ENCODE measurements at places on chromosomes 3 and 15.

DNA sequence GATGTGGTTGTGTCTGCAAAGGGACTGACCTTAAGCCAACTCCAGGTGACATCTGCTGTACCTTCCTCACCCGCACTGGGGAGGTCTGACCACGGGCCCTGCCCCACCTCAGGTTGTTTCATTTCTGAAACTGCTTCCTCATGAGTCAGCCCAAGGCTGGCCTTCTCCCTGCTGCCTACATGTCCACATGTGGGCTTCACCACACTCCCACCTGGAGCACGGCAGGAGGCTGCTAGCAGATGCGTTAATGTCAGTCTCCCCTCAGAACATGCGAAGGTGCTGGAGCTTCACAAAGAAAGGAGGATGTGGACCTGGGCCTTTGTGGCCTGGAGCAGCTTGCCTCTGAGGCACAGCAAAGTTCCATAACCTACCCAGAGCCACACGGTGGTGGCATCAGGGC lies 69.4 kb upstream of the PLXNA1 start:
- DNase-seq: no peak

DNA sequence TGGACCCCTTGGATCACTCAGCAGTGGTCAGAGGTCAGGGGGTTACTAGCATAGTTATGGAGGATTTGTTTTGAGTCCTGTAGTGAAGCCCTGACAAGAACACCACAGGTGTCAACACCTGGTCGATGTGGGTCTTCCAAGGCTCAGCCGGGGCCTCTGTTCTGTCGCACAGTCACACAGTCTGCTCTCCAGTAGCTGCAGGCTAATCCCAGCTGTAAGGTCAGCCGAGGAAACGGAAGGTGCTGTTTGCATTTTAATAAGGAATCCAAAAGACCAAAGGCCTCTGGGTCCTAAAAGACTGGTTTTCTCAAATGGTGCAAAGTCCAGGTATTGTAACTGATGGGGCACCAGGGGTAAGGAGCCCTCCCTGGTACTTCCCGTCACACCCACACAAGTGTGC lies 71.7 kb downstream of the RPLP1 start:
- DNase-seq: no peak

DNA sequence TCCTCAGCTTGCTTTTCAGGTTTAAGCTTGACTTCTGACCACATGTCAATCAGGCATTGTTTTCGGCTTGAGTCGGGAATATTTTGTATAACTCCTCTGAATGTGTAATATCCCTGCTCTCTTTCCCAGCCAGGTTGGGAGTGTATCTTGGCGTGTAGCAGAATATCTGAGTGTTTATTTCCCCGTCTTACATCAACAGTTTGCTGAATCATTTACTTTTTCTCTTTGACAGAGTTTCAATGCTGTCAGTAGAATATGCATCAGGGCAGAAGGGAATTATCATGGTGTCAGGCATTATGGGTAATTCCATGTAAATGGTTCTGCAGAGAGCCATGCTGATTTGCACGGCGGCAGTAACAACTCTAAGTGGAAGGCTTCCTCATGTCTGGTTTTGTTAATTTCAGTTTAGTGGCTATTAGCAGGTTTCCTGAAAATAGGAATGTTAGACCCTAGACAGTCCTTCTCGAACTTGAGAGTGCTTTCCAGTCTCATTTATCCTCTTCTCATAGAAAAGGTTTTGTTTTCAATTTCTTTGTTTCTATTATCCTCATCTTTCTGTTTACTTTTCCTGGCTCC lies 566.3 kb downstream of the AGBL1 start:
- DNase-seq: no peak

GRCh38 chr3:76997733-76998132 lies 42.2 kb upstream of the ROBO2 start:
- no peak for DNase-seq

DNA sequence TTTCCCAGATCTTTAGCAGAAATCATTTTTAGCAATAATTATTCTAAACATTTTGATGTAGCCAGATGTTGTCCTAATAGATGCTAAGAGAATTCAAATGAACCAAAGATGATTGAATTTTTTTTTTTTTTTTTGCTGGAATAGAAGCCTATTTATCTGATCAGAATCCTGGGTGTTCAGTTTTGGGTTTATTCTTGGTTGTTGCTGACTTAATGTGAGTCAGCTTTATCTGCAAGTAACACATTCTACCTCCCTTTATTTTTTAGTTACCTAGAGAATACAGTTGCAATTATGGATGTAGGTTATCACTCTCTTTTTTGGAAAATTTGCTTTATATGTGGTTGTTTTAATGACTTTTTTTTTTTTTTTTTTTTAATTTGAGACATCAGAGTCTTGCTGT lies 6.4 kb downstream of the CEP97 start:
- DNase-seq: no peak

- DNase-seq: no peak
Observed at GRCh38 chr3:132090921-132091320, 56.1 kb upstream of the CPNE4 start.

GRCh38 chr3:187943677-187944389 lies 198.6 kb upstream of the BCL6 start:
- DNase-seq: no peak

GRCh38 chr3:195766671-195767070 lies 45.1 kb downstream of the MUC4 start:
- DNase-seq: no peak

GRCh38 chr15:42444415-42445063 lies 46.4 kb downstream of the ZNF106 start:
- no peak for DNase-seq

GRCh38 chr3:161548301-161548700 lies 51.7 kb downstream of the OTOL1 start:
- no peak for DNase-seq

GRCh38 chr3:11705049-11705448 lies 61.3 kb upstream of the VGLL4 start:
- DNase-seq: no peak

DNA sequence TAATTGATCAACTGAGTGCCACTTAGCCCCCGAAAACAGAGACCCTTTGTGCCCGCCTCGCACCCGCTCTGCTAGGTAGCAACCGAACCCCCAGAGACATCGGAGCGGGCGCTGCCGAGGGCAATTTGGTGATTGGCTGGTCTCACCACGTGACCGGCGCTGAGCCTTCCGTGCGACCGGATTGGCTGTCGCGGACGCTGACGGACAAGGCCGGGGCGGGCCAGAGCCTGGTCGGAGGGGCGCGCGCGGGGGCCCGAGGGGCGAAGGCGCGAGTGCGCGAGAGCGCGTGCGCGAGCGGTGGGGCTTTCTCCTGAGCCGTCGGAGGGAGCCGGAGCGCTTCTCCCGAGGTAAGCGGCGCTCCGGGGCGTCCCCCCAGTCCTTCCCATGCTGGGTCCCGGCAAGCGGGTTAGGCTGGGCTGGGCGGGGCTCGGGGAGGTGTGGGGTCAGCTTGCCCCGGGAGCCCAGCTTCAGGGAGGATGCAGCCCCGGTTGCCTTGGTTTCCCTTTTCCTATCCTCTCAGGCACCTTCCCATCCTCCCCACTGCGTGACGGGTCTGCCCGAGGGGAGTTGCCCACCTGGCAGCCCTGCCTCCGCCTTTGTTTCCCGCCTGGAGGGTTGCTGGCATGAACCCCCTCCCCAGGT lies at the start of gene TMEM108:
TMEM108 (plus strand) TSS at position 303 of the 642 bp plus-strand sequence.
- DNase-seq: no peak

DNA sequence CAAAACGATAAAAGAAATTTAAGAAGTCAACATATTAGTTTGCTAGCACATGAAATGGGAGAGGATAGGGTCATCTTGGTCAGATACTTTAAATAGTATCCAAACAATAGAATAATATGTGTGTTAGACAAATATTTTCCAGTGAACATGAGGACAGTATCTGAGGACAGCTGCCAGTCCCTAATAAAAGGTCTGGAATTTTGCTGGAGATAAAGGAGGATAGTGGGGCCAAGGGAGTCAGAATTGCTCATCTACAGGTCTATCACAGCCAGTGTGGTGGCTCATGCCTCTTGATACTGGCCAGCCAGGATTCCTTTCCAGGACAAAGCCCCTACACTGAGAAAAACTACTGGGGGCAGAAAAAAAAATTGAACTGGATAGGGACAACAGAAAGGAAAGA lies 74.0 kb downstream of the HERC1 start:
- no peak for DNase-seq

- DNase-seq: no peak
Observed at GRCh38 chr3:194333981-194334320, 17.2 kb downstream of the CPN2 start.

- DNase-seq: no peak
Observed at GRCh38 chr15:64121614-64122013, 25.8 kb downstream of the SNX1 start.

DNA sequence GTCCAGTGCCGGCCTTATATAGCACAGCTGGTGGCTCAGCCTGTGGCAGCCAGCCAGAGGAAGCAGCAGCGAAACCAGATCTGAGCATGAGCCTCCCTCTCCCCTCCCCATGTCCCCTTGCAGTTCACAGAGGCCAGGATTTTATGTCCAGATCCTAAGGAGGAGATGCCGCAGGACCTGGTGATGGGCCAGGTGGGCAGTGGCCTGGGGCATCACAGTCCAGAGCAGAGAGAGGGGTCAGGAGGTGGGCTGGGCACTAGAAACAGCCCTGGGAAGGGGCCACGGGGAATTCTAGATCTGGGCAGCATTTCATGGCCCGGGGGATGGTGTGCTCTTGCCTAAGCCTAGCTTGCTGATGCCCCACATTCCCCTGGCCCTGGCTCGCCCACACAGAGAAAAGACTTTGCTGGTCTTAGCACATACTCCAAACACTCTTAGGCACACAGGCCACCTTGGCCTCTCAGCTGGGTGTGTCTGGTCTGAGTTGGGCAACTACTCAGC lies 259 bp upstream of the CILP start:
- no peak for DNase-seq

DNA sequence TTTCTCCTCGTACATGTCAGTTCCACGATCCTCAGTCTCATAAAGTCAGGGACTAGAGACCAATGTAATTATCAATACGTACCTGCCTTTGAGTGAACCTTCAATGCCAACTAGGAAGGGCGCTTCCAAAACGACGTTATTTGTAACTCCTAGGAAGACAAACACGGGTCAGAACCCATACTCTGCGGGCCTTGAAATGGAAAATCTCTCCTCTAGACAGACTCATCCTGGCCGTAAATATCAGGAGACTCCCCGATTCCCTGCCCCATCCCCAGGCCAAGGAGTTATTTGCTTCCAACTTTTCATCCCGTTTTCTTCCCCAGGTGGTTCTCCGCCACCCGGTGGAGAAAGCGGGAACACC lies 578 bp downstream of the OIP5 start:
- DNase-seq: no peak

- no peak for DNase-seq
Observed at GRCh38 chr3:159950156-159950898, 38.3 kb upstream of the IL12A start.

DNA sequence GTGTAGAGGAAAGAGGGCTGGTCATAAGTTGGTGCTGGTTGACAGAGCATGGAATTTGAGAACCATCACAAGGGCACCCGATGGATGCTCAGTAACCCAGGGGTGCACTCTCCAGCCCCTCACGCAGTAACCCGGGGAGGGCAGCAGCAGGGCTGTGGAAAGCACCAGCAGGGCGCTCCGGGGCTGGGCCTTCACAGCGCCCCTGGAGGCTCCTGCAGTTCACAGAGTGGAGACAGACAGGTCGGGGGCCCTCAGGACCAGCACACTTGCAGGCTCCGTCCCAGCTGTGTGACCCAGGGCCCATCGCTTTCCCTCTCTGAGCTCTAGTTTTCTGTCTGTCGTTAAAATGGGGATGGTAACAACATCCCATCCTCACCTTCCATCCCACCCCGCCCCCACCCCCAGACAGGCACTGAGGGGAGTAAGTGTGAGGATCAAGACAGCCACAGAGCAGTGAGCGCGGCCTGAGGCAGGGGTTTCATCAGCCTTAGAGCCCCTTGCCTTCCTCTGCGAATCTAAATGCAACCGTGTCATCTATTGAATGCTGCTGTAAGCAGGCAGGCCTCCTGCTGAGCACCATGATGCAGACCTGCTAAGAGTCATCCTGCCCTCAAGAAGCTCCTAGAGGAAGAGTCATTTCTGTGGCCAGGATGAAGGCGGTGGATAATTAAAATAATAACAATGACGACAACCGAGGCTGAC lies 90.2 kb upstream of the LINGO1 start:
- DNase-seq: no peak

- DNase-seq: no peak
Observed at GRCh38 chr3:167493244-167493643, 19.4 kb upstream of the SERPINI2 start.

DNA sequence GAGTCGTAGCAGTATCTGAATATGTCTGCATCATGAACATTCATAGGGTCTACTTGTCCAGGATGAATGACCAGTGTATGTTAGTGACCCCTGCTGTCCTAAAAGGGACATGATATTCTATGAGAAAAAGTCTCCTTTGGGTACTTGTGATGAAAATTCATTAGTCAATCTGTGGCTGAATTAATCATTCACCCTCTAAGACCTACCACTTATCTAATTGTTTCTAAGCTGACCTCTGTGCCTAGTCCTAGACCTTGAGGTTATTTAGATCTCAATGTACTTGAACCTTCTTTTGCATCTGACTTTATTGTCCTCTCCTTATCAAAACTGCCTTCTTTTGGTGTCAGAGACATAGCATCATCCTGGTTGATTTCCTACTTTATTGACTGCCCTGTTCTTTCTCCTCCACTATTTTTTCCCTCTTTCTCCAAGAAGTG lies 799.3 kb downstream of the DIPK2A start:
- no peak for DNase-seq

DNA sequence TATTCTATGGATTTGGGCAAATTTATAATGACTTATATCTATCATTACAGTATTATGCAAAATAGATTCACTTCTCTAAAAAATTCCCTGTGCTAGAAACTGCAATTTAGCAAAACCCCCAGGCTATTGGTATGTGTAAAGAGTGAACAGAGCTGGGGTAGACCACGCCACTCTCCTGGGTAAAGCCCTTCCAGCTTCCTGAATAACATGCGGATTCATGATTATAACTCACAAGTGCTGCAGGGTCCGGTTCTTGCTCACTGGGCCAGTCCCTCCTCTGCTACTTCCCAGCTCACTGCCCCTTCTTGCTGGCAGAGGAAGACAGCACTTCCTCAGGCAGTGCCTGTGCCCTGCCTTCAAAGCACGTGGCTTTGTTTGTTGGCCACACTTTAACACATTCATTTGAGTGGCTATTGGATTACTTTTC lies 4.1 kb downstream of the CD80 start:
- DNase-seq: no peak

DNA sequence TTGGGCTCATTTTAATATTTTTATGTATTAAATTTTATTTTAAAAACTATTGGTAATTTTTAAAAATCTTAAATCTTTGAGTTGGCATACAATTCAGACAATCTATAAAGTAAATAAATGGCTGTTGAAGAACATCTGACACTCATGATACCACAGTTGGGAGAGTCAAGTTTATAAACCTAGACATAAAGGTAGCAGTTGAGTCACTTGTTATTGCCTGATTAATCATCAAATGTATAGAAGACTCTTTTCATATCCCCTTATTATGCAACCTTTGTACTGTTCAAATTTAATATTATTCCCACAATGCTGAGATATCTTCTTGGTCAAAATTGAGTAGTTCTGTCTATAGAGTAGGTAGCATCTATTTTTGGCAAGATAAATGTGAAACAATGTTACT lies 19.6 kb downstream of the PAQR9 start:
- no peak for DNase-seq

DNA sequence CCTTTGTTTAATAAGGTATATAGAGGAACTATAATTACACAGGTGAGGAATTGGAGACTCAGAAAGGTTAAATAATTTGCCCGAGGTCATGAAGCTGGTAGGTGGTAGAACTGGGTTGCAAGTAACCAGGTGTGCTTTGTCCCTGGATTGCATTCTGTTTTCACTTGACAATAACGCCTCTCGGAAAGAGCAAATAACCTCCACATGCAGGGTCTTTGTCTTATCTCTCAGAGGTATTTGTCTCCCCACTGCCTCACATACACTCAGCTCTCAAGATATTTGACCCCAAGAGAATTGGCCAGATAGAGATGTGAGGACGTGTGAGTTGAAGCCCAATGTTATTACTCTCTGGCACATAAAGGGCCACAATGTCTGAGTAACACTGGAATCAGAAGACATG lies 320.9 kb upstream of the ONECUT1 start:
- DNase-seq: no peak
